HepG2 (cell line): ENCODE measurements at places on chromosomes 5 and 9. TPM values are rescaled to one million over a fixed set of nuclear protein-coding genes. Genes with fewer than 3 reads are reported as not detected.
A peak's percentile ranks its signal among the peaks of the same experiment; 100 is the strongest.

Gene MAP3K1
- total RNA-seq: 30.3 and 44.1 TPM in 2 replicates

GRCh38 chr9:133873461-133873891, 118.6 kb downstream of the VAV2 start:
- DNase-seq: no peak

GRCh38 chr9:16033921-16034691, 481.3 kb downstream of the CCDC171 start:
- no peak for DNase-seq

GRCh38 chr9:113621980-113622379, 158.5 kb downstream of the RGS3 start:
- DNase-seq: no peak

- peak; percentile 44 for DNase-seq
These were observed 412 bp downstream of the RIOK2 start for GRCh38 chr5:97182571-97183099.

DNA sequence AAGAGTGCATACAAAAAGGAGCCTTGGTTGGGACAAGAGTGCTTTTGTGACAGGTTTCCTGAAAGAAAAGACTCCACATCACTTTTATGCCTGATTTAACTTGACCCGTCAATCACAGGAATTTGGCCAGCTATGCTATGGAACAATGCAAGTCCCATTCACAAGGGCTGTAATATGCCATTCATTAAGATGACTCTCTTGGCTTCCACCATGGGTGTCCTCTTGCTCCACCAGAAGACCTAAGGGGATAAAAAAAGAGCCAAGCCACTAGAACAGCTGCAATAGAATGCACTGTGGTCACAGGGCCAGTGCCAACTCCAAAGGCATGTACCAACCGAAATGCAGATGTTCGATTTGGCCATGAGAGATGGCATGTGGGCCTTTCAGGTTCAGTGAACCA, 480.1 kb upstream of the MPDZ start:
- DNase-seq: no peak

- DNase-seq: no peak
These were observed 40.6 kb downstream of the IRX2 start for GRCh38 chr5:2710910-2711309.
